ENCODE measurements at places on chromosomes 4 and X.

GRCh38 chrX:41596596-41596995, 92.2 kb upstream of the GPR34 start:
- no peak for DNase-seq

DNA sequence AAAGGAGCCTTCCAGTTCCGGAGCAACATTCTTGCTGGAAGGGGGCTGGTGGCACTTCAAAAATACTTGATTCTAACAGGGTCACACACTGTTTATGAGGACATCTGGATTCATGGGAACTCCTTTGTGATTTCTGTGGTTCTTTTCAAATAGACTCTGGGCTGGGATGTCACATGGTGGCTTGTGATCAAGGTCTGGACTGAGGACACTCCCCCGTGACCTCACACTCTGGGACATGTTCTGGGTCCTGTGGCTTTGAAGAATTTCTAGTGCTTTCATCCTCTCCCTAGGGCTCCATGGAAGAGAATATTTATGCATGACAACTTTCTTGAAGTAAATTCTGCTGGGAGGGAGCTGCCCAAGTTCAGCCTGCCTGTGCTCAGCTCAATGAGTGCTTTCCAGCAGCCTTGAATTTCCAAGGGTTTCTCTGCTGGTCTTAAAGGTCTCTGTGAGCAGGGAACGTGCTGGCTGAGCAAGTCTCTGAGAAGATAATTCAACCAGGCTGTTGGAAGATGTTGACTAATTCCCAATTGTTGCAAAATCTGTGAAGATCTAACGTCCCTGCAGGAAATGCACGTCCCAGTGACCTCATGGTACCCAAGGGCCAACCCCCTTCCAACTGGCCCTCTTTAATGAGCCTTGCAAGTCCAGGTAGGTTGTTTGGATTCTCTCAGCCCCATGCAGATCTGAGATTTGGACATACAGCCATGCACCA, 36.3 kb downstream of the GPR143 start:
- no peak for DNase-seq

GRCh38 chr4:150337734-150338133, 244.2 kb upstream of the MAB21L2 start:
- DNase-seq = no peak

DNA sequence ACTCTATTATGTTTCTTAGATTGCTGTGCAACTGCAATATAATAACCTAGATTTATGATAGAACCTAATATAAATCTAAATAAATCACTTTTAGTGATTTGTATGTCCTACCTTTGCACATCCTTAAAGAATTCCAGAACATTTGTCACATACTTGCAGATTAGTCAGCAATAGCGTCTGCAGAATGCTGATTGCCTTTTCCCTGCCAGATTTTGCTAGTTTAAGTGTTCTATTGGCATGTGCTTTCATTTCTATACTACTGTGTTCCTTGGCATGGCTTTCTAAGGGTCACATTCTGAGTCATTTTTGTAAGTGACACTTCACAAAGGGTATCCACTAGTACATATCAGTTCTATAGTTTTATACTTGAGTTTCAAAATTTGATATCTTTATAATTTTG, 303.1 kb upstream of the GIMD1 start:
- DNase-seq = no peak

DNA sequence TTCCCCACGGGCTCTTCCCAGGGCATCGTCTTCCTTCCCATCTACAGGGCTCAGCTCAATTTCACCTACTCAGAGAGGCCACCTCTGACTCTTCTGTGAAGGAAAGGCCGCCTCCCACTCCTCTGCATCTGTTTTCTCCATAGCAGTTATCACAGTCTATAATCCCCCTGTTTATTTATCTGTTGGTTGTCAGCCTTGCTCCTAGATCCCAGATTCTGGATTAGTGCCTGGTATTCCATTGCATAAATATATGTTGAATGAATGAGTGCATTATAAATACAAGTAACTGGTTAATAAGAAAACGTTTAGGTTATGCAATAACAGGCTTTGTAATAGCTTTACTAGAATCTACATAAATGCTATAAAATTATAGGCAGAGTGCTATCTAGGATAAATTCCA, 52.9 kb downstream of the NSG1 start:
- DNase-seq = no peak

GRCh38 chr4:80365928-80366327, 30.4 kb downstream of the CFAP299 start:
- peak; percentile 11 for DNase-seq

- DNase-seq = no peak
These were observed 55.3 kb downstream of the ZFYVE28 start for GRCh38 chr4:2363056-2363721.

DNA sequence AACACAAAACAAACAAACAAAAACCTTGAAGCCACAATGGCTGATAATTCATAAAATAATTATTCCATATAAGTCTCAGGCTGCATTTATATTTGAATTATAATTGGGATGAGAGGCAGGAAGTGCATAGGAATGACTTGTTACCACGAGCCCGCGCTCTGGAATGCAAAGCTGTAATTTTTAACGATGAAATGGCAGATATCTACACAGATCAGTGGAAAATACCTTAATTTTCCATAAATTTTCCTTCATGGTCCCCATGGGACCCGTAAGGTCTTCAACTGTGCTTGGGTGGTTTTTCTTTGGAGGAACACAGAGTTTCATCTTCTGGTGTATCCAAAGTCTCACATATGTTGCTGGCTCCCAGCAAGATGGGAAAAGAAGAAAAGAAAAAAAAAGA, 226.8 kb downstream of the SHOX start:
- DNase-seq = no peak

DNA sequence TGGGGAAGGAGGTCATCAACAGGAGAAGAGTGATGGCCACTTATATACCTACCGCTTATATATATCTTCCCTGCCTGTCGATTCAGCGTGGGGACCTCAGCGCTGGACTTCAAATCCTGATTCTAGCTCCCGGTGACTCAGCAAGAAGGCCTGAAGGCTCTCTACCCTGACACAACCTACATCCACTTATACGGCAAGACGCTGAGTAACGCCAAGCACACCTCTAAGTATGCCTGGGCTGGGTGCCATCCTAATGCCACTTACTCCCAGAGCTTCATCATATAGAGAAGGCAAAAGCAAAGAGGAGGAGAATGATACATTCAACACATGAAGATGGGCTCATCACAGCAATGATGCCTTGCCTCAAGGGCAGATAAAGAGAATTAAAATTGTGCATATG, 198.3 kb downstream of the CHIC2 start:
- no peak for DNase-seq

DNA sequence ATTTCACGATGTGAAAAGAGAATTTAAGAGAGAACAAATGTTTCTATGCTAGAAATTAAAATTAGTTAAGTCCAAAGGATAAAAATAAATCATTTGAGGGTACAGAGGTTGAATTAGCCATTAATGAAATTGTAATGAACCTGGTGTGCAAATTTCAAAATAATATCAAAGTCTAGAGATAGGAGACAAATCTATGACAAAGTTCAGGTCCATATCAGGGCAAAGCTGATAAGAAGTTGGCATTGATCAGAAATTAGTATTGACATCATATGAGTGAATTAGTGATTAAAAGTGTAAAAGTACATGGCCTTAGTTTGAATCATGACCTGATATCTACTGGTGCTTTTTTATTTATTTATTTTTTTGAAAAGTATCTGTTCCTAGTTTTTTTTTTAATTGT, 33.8 kb upstream of the UGT2A3 start:
- DNase-seq = no peak

DNA sequence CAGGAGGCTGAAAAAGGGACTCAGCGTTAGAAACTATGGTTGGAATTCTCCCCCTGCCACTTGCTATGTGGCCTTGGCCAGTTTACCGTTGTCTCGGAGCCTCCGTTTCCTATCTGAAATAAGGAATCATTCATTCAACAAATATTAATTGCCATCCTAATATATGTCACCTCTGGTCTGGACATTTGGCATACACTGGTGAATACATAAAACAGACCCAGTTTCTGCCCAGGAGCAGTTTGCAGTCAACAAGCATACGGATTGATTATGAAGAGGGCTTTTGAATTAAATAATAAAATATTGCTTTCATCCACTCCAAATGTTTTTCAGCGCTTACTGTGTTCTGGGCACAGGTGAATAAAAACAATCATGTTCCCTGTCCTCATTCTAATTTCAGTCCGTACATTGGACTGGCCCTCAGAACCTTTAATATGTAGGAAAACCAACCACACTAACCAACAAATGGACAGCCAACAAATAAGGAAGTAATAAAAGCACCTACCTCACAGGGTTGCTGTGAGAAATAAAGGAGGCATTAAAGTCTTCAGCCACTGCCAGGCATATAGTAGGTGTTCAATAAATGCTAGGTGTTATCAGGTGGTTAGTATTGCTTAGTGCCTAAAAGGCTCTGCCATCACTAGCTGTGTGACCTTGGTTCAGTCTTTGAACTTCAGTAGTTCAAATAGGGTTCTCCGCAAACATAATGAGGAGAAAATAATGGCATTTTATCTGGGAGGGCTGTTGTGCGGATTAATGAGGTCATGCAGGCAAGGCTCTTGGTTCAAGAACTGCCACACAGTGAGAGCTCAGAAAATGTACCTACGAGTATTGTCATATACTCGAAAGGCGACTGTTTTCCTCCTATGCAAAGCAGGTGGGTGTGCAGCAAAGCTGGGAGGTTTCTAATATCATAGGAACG, 7.3 kb upstream of the GSX2 start:
- DNase-seq = no peak

- no peak for DNase-seq
These were observed 52.2 kb downstream of the ANK2 start for GRCh38 chr4:113101669-113102068.

GRCh38 chr4:76215077-76215476, 1.5 kb upstream of the SCARB2 start:
- no peak for DNase-seq

DNA sequence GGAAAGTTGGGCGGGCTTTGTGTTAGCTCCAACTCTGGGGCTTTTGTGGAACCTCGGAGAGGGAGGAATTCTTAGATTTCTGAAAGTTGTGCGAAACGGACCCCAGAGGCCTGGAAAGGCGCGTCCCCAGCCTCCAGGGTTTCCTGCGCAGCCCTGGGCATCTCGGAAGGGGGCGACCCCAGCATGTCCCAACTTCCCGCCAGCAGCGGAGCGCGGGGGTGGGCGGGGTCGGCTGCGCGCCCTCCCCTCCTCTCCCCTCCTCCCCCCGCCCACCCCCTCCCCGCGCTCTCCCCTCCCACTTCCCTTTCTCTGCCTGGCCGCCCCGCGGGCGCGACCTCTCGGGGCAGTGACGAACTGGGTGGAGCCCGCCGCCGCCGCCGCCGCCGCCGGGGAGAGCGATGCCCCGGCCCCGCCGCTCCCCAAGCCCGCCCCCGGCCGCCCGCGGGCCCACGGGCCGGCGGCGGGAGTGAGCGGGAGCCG, 16.8 kb downstream of the PTTG2 start:
- DNase-seq = peak; percentile 35

GRCh38 chrX:82765811-82766210, 742.3 kb upstream of the POU3F4 start:
- no peak for DNase-seq

DNA sequence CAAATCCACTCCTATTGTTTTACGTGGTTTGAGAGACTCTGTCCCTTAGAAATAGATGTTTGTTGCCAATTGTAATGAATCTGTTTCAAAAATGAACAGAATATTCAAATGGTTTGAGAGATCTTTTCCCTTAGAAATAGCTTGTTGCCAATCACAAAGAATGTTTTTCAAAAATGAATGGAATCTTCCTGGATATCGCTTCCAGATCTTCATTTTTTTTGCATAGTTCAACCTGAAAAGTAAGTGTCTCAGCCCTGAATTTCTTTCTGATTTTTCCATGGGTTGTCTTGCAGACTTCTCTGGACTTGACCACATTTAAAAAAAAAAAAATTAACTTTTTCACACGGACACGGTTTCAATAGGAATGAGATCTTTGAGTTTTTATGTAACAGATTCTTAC, 22.7 kb downstream of the SHOX start:
- no peak for DNase-seq

DNA sequence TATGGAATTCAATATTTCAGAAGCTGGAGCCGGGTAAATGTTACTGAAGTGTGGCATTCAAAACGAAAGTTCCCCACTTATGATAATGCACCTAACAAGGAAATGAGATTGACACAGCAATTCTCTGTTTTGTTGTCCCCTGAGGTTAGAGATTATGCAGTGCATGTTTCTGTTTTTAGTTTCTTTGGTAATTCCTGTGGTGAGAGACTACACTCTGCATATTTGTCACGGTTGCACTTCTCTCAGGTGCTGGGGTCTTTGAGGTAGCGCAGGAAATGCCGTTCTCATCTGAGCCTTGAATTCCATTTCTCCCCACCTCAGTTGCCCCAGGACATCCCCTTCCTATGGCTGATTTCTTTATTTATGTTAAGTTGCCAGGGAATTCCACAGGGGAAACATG, 15.3 kb upstream of the BEND4 start:
- no peak for DNase-seq

GRCh38 chr4:156101571-156101970, 147.9 kb upstream of the CTSO start:
- DNase-seq = no peak

GRCh38 chrX:43969504-43970501, 3.4 kb downstream of the NDP start:
- DNase-seq = no peak

GRCh38 chrX:27307546-27307945, 155.6 kb downstream of the PPP4R3C start:
- DNase-seq = no peak

GRCh38 chr4:148215202-148215601, 227.0 kb downstream of the NR3C2 start:
- DNase-seq = no peak

DNA sequence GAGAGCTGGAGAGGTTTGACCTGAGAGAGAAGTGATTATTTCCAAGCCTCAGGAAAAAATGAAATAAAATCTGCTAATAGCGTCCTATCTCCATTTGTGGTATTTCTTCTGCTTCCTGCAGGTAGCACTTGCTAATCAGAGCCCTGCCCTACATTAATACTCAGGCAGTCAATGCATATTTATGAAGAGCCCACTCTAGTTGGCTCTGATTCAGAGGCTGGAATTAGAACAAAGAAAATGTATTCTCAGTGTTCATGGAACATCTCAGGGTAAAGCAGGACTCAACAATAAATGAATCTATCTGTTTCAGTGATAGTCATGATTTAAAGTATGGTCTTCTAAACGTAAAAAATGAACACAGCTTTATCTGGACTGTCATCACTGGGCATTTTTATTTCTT, 1.4 kb upstream of the ATP8A1 start:
- DNase-seq = no peak

- DNase-seq = no peak
These were observed 99.2 kb upstream of the TENM3 start for GRCh38 chr4:182143822-182144625.

DNA sequence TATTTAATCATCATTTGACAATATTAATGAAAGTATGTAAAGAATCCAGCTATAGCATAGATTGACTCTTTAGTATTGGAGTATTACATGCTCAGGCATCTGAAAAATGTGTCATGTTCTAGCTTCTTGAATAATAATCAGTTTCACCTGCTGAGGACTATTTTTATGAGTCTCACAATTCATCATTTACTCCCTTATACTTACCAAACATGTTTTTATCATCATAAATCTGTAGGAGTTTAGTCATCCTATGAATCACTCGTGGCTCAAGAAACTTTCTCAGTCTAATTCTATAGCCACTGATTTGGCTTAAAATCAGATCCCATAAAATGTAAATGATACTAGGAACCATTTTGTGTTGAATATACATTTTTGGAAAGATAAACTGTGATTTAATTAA, 1616.1 kb downstream of the C4orf33 start:
- DNase-seq = no peak

All from stimulated activated CD4-positive, alpha-beta T cell treated with anti-CD3 and anti-CD28 coated beads, Interleukin-1b, Interleukin-23, amount 100 ng/mL, for 24 hours (primary cell).